ENCODE measurements at places on chromosomes 16 and 17.
A peak's percentile ranks its signal among the peaks of the same experiment; 100 is the strongest.

DNA sequence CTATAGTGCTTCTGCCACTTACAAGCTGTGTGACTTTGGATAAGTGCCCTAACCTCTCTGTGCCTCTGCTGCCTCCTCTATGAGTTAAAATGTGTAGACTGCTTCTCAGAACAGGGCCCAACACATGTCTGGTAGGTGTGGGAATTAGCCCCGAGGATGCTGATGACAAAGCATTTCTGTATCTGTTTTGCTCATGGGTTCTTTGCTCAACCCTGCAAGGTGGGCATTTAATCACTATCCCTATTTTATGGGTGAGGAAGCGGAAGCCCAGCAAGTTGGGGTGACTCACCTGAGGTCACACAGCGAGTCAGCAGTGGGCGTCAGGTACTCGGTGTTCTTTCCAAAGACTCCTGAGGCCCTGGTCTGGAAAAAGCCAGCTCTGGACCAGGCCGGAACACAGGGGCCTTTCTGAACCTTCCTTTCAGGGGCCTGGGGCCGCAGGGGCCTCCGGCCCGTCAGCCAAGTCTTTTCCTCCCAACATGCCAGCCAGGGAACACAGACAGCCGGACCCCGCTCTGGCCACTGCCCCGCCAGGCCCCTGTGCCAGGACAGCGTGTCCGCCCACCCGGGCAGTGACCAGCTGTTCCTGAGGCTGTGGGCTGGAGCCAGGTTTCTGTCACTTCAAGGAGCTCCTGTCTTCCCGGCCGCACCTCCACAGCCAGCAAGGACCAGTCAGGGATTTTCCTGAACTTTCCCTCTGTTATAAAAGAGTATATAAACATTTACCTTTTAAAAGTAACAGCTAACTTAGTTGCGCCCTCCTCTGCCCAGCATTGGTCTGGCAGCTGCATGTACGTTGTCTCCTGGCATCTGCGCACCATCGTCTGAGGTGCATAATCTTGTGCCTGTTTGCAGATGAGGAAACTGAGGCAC lies 62.5 kb downstream of the SREBF1 start:
- DNase-seq = no peak

- DNase-seq = no peak
Observed at GRCh38 chr16:59385959-59386358, 651.8 kb upstream of the GOT2 start.

- DNase-seq = peak; percentile 59
Observed at GRCh38 chr17:45052052-45052772, 780 bp upstream of the DCAKD start.

- DNase-seq = no peak
Observed at GRCh38 chr16:80623376-80623775, 82.6 kb downstream of the DYNLRB2 start.

DNA sequence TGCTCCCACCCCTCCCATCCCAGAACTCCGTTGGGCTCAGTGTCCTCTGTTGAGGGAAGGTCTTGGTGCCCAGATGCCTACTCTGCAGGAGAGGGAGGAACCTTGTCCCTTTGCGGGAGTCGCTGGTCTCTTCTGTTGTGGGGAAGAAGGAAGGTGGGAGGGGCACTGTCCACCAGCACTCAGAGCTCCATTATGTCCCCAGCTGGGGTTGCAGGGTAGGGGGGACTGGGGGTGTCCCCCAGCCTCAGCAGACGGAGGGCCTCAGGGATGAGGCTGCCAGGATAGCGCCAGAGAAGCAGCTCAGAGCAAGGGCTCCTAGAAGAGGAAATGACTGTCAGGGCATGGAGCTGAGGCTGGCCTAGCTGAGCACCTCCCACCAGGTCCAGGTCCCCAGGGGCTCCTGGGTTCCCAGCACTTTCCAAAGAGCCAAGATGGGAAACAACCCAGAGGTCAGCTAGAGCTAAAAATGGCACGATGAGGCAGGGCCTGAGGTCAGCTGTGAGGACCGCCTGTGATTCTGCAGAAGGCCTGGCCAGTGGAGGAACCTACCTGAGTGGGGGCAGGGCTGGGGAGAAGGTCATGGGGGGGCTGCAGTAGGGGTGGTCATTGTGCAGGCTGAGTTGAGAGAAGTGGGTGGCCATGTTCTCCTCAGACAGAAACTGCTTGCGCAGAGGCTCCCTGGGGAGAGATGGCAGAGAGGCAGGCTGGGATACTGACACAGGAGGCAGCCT lies 893 bp downstream of the HCFC1R1 start:
- no peak for DNase-seq

- no peak for DNase-seq
Observed at GRCh38 chr16:31371619-31372484, 16.9 kb downstream of the ITGAX start.

- peak; percentile 14 for DNase-seq
Observed at GRCh38 chr17:9291912-9292560, 270.7 kb downstream of the NTN1 start.

GRCh38 chr16:89270666-89271345 lies 53.3 kb downstream of the ZNF778 start:
- DNase-seq = no peak

GRCh38 chr17:28717578-28718332 lies at the start of gene RAB34:
TSS of gene RAB34 (minus strand) at chr17:28717868. CDS start at chr17:28717266, 602 bp downstream.
- no peak for DNase-seq

DNA sequence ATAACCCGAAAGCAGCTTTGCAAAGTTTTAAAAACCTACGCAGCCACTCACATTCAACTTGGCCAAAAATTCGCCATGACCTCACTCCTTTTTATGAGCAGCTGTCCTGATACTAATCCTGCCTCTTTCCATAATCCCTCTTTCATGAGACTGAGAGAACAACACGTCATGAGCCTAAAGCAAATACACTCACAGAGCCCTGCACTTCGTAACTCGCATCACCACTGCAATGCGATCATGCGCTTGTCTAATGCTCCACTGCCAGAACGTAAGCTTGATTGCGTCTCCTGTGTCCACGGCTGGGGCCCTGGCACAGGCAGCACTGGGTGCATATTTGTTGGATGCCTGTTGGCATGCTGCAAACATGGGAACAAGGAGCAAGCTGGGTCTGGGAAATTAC lies 36.2 kb downstream of the CDRT4 start:
- DNase-seq = no peak

DNA sequence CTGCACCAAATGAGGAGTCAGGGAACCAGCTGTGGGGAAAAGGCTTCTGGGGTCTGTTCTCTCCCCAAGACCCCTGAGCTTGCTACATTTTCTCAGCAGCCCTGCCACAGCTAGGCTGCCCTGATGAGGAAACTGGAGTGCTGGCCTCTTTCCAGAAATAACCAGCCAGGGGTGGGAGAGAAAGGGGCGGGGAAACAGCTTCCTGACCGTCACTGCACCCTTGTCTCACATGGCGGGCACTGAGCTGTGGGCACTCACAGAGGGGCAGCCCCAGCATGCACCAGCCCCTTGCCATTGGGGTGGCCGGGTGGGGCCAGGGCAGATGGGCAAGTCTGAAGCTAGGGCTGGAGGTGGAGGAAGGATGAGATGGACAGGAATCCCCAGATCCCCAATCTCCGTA lies 2.9 kb downstream of the SRL start:
- DNase-seq = no peak

- DNase-seq = no peak
Observed at GRCh38 chr16:16014329-16015224, 65.2 kb downstream of the ABCC1 start.

DNA sequence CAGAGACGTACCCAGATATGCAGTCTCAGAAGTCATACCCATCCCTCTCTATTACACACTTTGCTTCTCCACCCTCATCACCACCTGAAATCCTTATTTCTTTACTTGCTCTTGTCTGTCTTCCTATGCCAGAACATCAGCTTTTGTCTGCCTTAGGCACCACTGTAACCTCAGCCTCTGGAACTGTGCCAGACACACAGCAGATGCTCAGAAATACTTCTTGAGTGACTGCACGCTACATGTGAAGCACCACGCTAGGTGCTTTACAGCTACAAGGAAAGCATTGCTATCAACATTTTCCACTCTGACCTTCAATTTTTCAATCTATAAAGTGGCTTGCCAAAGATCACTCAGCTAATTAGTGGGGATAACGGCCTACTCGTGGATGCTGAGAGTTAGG lies 226.8 kb downstream of the CHD9NB start:
- no peak for DNase-seq

GRCh38 chr16:50821586-50821985 lies 79.7 kb downstream of the CYLD start:
- no peak for DNase-seq
